Posterior cingulate gyrus (tissue), 11 donors: ENCODE measurements at places on chromosomes 3 and 15.

GRCh38 chr3:58324391-58325390 lies 8.0 kb upstream of the PXK start:
- no peak for DNase-seq

DNA sequence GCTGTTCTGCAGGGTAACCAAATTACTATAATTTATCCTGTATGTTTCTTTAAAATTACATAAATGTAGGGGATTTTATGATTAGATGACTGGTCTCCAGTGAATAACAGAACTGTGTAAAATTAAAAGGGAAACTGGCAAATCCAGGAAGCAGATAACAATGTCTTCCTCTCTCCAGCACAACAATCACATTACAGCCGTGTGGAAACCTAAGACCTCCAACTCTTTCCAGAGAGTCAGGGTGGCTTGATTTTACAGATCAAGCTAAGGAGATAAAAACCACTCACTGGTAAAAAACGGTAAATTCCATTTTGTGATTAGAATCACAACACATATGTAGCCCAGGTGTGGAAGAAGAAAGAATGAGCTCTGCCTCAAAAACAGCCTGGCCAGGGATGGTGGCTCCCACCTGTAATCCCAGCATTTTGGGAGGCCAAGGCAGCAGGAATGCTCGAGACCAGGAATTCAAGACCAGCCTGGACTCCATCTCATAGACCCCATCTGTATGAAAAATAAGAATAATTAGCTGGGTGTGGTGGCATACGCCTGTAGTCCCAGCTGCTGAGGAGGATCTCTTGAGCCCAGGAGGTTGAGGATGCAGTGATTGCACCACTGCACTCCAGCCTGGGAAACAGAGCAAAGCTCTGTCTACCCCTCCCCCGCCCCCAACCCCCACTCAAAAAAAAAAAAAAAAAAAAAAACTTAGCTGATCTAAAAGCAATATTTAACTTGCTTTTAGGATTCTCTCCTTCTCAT lies 29.0 kb downstream of the IL17RD start:
- DNase-seq: no peak

- no peak for DNase-seq
Measured at GRCh38 chr3:79506751-79507150, 261.0 kb downstream of the ROBO1 start.

GRCh38 chr15:83155942-83156341 lies 48.5 kb downstream of the TM6SF1 start:
- no peak for DNase-seq

GRCh38 chr15:71822890-71823630 lies 12.7 kb downstream of the NR2E3 start:
- DNase-seq: no peak

- DNase-seq: no peak
Measured at GRCh38 chr3:14804835-14805780, 13.7 kb upstream of the FGD5 start.

DNA sequence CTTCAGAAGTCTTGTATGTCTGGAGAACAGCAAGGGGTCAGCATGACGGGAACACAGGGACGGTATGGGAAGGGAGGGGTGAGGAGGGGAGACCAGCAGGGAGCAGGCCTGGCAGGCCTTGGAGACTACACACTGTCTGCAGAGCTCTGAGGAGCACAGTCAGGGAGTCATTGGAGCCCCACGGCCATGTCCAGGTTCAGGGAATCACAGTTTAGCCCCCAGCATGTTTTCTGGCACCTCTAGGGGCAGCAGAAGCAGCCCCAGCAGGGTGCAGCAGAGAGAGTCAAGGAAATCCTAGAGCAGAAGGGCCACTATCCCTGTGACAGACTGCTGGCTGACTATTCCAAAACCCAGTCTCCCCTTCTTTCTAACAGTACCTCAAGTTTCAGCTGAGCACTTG lies 3.2 kb downstream of the LAMP3 start:
- no peak for DNase-seq

DNA sequence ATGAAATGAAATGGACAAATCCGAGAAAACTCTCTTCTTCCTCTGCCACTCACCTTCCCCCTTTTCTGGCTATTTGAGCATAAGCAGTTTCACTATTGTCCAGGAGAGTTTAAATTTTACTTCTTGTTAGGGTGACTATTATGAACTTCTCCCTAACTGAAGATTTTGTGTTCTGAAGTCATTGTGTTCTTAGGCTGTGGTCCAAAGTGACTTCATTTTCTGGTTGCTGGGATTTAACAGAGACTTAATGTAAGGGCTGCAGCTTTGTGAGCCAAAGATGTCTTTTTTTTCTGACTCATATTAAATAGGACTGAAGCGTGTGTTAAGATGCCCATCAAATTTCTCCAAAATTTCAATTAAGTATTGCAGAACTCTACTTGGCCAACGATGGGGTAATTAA lies 46.5 kb upstream of the FSTL1 start:
- no peak for DNase-seq

DNA sequence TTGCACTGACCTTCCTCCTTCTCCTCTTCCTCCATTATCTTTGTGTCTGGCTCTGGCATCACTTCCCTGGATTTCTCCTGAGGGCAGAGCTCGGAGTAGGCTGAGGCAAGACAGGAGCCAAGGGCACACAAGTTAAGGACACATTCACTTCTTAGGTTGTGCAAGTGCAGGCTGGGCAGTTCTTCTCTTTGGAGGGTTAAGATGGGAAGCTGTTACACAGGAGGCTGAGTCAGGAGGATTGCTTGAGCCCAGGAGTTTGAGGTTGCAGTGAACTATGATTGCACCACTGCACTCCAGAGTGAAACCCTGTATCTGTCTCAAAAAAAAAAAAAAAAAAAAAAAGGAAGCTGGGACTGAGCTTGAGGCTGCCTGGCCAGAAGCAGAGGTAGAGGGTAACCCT lies 176.2 kb upstream of the ANKRD28 start:
- no peak for DNase-seq

GRCh38 chr3:133227813-133228212 lies 172.0 kb upstream of the BFSP2 start:
- DNase-seq: no peak

GRCh38 chr3:128497305-128498126 lies 4.5 kb upstream of the GATA2 start:
- DNase-seq: peak; percentile 93

- no peak for DNase-seq
Measured at GRCh38 chr3:119099785-119100184, 46.2 kb upstream of the TEX55 start.

GRCh38 chr3:72338942-72339669 lies 509.1 kb downstream of the SHQ1 start:
- peak; percentile 20 for DNase-seq

DNA sequence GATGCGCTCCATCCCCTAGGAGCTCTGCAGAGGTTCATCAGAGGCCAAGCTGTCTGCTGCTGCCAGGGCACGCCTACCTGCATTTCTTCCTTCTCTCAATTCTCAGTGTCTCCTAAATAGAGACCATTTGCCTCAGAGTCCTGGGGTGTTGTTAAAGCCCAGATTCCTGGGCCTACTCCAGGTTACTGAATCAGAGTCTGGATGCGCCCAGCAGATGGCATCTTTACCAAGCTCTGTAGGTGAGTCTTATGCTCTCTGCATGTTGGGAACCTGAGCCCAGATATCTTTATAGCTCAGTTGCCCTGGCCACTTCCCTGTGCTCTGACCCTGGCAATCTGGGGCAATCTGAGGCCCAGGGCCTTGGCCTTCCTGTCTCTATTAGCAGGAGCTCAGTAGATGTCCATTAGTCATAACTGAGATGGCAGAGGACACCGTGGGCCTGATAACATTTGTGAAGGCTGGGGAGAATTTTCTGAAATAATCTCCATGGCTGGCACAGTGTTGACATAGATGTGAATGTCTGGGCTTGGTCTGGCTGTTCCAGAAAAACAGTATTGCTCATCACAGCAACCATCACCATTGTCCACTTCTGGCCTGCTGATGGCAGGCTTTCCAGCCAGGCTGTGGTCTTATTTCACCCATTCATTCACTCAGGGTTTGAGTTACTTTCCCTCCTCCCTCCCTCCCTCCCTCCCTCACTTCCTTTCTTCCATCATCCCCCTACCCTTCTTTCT lies 13.3 kb upstream of the RBP1 start:
- DNase-seq: peak; percentile 89

DNA sequence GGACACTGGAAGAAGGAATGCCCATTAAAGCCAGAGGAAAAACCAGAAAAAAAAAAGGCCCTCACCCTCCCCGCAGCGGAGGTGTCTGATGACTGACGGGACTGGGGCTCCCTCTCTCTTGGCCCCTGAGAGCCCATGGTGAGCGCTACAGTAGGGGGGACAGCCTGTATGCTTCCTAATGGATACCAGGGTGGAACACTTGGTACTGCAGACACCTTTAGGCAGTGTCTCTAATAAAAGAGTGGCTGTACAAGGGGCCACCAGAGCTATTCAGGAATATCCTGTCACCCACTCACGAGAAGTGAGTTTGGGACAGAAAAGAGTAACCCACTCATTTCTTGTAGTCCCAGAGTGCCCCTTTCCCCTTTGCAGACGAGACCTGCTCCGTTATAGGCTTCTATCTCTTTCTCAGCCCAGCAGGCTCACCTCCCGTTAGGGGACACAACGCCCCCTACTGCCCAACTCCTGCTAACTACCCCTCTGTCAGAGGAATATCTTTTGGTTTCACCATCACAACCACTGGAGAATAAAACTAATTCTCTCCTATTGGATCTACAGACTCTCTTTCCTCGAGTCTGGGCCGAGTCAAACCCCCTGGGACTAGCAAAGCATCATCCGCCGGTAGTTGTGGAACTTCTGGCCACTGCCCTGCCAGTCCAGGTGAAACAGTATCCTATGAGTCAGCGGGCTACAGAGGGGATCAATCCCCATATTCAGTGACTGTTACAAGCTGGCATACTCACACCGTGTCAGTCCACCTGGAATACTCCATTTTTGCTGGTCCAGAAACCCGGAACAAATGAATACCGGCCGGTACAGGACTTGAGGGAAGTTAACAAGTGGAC lies 40.8 kb downstream of the ZBTB11 start:
- no peak for DNase-seq

- DNase-seq: no peak
Measured at GRCh38 chr3:14691239-14691638, 16.3 kb downstream of the C3orf20 start.

DNA sequence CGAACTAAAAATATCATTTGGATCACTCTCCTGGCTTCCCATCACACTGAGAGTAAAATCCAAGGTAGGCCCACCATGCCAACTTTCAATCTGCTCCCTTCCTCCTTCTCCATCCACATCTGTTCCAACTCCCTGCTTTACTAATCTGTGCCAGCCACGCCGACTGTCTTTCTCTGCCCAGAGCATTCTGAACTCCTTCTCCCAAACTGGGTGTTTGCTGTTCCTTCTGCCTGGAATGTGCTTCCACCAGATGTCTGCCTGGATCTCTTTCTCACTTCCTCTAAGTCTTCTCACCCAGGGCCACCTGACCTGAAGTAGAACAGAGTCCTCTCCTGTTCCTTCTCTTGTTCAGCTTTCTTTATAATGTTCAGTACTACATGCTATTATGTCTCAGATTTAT lies 5.6 kb upstream of the ARL8B start:
- no peak for DNase-seq

- DNase-seq: no peak
Measured at GRCh38 chr3:146072824-146073223, 88.2 kb downstream of the PLOD2 start.

GRCh38 chr3:123405936-123406510 lies 42.9 kb downstream of the ADCY5 start:
- DNase-seq: no peak

- DNase-seq: no peak
Measured at GRCh38 chr3:175469124-175469523, 610.0 kb downstream of the NAALADL2 start.

DNA sequence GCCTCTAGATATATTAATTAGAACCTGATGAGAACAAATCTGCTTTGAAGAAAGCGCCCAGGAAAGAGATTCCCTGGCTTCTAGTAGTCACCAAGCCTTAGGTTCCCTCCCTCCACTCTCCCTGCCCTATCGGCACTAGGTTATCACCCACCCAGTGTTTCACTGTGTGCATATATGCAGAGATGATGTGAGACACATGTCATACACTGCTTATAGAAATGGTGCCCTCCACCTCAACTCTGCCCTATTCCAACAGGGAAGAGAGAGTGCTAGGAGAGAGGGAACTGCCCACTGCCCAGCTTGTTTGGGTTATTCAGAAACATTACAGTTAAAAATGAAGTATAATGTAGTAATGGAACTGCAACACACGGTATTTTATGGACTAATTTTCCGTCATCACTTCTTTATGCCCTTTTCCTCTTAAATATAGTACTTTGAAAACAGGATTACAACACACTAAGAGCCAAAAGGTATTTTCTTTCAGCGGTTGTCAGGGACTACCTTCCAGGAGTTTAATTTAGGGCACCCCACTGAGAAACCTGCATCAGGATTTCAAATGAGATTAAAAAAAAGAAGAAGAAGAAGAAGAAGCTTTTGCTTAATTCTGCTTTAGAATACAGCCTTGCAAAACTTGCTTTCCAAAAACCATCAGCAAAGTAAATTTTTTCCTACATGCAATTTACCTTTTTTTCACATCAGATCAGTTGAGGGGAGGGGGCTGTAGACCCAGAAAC lies 55.3 kb downstream of the MEIS2 start:
- no peak for DNase-seq

DNA sequence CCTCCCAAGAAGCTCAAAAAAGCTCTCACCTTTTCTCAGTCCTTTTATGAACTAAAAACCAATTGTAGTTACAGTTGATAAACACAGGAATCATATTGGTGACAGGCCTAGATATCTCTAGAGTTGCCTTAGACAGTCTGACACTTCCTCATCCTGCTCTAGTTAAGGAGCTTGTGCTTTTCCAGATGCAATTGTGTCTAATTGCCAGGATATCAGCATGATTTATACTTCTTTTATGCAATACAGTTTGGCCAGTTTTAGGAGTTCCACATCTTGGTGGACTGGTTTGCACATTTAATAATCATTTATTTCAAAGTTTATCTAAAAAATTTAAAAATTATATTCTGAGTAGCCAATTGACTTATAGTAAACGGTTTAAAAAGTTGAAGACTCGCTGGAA lies 95.7 kb downstream of the DUT start:
- DNase-seq: no peak

GRCh38 chr3:183814240-183814639 lies 11.1 kb downstream of the MAP6D1 start:
- DNase-seq: no peak

DNA sequence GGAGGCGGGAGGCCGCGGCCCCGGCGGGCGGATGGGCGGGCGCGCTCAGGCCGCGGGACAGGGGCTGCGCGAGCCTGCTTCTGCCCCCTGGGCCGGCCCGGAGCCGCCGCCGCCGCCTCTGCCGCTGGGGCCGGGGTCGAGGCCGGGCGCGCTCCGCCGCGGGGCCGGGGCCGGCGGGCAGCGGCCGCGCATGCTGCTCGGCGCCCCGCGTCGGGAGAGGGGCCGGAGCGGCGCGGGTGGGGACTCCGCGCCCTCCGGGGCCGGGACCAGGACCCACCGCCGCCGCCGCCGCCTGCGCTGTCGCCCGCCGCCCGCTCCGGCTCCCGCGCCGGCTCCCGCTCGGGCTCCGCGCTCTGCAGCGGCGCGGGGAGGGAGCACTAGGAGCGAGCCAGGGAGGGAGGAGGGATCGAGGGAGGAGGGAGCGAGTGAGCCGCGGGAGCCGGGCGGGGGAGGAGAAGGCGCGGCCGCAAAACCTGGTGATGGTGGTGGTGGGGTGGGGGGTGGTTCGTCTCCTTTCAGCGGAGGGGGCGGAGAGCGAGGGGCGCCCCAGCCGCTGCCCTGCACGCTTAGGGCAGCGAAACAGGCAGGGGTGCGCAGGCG lies at the start of gene LINGO1:
Gene LINGO1, minus strand, starts transcription at position 379 of the 600 bp plus-strand sequence. CDS start 597 bp downstream, outside the sequence.
- peak; percentile 93 for DNase-seq

- no peak for DNase-seq
Measured at GRCh38 chr3:165389064-165389463, 192.9 kb upstream of the SLITRK3 start.
